CD4-positive, alpha-beta T cell treated with Interleukin-1 beta for 1 hour (primary cell): ENCODE measurements at places on chromosomes 2 and 18.

GRCh38 chr2:175004980-175005732 lies at the start of gene CHN1:
Gene CHN1 (minus strand): TSS chr2:175005381. CDS start chr2:175004912, 469 bp downstream.
- DNase-seq: peak; percentile 47

GRCh38 chr2:112688086-112688880 lies 32.5 kb upstream of the NT5DC4 start:
- DNase-seq: no peak

DNA sequence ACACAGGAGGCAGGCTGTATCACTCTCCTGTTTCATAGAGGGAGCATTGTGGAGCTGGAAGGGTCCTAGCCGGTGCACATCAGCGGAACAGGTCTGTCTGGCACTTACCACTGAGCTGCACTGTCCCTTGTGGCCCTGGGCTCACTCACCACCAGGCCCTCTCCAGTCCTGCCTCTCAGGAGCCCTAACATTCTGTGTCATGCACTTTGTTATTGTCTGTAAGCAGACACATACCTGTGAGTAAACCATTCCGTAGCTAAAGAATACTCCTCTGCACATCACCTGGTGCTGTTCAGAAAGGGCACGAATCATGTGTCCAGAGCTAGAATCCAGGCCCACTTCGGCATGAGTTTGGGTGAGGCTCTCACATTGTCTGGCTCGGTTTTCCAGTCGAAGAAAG lies 93.6 kb downstream of the CRIM1 start:
- DNase-seq: no peak

- peak; percentile 6 for DNase-seq
Measured at GRCh38 chr18:57446322-57446721, 11.1 kb downstream of the ONECUT2 start.

- DNase-seq: no peak
Measured at GRCh38 chr2:62811086-62811485, 105.6 kb downstream of the EHBP1 start.

DNA sequence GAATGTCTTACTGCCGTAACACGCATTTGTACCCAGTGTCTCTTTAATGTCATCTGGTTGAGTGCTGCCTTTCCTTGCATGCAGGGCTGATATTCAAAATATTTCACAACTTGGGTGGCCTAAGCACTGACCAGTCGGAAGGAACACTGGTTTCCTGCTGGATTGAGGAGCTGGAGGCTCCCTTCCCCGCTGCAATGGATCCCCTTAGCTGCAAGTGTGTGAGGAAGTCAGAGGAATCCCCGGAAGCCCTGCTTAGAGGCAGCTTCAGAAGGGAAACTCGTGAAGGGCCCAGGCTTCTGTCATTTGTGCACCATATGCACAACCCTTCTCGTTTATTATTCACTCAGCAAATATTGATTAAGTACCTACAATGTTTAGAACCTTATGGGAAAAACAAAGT lies 33.2 kb upstream of the SP3 start:
- DNase-seq: no peak

DNA sequence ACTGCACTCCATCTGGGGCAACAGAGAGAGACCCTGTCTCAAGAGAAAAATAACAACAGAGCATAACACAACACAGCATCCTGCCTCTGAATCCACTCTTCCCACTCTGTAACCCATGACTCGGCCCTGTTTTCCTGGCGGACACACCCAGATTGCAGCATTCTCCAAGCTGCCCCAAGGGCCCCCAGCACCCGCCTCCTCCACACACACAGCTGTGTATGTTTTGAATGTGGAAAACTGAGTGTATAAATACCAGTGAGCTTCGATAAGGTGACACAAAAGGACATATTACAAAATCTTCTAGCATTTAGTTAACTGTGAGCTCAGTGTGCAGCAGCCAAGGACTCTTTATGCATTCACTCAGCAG lies 13.0 kb downstream of the IMPA2 start:
- no peak for DNase-seq

DNA sequence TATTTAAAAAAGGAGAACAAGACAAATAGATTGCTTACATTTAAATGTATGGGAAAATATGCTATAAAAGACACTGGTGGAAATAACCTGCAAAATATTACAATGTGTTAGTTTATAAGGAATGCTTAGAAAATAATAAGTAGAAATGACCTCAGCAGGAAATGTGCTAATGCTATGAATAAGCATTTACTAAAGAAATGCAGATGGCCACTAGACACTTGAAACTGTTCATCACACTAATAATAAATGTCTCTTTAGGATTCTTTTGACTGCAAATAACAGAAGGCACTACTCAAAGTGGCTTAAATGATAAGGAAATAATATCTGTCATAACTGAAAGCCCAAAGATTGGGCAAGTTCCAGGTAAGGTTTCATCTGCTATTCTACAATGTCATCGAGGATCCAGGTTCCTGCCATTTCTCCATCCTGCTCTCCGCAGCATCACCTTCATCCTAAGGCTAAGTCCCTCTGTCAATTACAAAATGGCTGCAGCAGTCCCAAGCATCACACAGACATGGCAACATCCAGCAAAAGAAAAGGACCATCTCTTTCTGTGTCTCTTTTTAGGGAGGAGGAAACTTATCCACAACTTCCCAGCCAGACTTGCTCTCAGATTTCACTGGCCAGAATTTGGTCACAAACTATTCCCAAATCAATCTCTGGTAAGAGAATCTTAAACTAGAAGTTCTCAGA lies 21.9 kb downstream of the METTL8 start:
- DNase-seq: no peak

GRCh38 chr2:88919087-88919738 lies 227.7 kb downstream of the RPIA start:
- DNase-seq: no peak

- no peak for DNase-seq
Measured at GRCh38 chr2:240569523-240569997, 1.3 kb downstream of the RNPEPL1 start.

GRCh38 chr18:78719821-78720220 lies 259.8 kb upstream of the SALL3 start:
- no peak for DNase-seq

- DNase-seq: no peak
Measured at GRCh38 chr18:56580026-56580425, 58.4 kb downstream of the TXNL1 start.

DNA sequence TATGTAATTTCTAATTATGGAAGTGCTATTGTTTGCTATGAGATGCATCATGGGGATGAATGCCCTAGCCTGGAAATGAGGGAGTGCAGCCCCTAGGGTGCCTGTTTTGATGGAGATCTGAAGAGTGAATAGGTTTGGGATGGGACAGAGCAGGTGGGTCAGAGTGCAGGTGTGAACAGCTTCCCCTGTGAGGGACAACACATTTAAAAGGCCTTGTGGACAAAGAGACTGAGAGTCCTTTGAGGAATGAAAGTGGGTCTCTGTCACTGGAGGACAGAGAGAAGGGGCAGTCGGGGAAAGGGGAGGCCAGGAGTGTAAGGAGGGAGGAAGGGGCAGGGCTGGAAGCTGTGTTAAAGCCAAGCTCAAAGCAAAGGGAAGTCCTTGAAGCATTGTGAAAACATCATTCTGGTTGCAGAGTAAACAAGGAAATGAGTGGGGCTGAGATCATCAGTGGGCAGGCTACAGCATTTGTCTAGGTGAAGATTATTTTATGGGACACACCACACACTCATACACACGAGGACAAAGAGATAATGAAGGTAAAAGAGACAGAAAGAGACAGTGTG lies 877.6 kb downstream of the SLC4A3 start:
- DNase-seq: no peak

- DNase-seq: peak; percentile 67
Measured at GRCh38 chr2:231545105-231545902, 15.1 kb upstream of the NMUR1 start.

GRCh38 chr2:113894156-113894743 lies 4.4 kb downstream of the ACTR3 start:
- DNase-seq: no peak

DNA sequence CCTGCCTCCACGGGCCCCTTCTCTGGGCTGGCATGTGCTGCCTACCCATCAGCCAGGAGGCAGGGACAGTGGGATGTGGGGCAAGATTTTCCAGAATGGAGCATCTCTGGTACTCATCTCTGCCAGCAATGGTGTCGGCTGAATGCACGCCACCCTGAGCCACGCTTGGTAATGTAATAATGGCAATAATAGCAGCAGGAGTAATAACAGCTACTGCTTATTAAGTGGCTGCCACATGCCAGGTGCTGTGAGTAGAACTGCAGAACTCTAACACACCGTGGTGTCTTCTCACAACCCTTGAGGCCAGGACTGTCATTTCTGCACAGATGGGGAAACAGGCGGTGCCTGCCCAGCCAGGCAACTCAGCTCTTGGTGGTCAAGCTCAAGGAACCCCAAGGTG lies 113.6 kb downstream of the CELF4 start:
- DNase-seq: no peak

GRCh38 chr2:199744724-199745123 lies 106.3 kb downstream of the FTCDNL1 start:
- DNase-seq: no peak
